ENCODE measurements at places on chromosomes 2 and 18.

DNA sequence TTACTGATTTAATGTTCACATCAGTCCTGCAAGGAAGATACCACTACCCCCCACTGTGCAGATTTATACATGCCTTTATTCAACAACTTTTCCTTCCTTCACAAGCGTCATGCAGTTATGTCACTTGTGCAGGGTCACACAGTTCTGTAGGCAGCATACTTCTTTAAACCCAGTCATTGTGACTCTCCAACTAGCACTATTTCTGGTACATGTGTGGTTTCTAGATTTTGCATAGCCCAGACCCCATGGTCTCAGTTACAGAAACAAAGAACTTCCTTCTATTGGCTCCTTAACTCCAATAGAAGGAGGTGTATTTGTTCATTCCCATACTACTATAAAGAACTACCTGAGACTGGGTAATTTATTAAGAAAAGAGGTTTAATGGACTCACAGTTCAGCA, 333.1 kb downstream of the ZNF516 start:
- DNase-seq: no peak

DNA sequence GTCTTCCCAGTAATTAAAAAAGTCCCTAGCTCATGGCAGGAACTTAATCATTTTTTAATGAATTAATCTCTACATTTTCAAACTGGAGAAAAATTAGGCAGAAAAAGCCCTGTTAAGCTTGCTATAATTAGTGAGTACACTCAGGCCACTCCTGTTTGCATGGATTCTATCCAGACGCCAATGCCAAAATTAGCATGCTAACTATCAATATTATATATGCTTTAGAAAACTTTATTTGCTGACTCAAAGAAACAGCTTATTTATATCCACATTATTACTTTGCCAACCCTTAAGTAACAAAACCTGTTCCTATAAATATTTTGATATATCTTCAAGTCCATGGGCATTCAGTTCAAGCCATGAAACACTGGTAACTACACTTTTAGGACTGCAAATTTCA, 90.9 kb downstream of the SMC6 start:
- DNase-seq: no peak

DNA sequence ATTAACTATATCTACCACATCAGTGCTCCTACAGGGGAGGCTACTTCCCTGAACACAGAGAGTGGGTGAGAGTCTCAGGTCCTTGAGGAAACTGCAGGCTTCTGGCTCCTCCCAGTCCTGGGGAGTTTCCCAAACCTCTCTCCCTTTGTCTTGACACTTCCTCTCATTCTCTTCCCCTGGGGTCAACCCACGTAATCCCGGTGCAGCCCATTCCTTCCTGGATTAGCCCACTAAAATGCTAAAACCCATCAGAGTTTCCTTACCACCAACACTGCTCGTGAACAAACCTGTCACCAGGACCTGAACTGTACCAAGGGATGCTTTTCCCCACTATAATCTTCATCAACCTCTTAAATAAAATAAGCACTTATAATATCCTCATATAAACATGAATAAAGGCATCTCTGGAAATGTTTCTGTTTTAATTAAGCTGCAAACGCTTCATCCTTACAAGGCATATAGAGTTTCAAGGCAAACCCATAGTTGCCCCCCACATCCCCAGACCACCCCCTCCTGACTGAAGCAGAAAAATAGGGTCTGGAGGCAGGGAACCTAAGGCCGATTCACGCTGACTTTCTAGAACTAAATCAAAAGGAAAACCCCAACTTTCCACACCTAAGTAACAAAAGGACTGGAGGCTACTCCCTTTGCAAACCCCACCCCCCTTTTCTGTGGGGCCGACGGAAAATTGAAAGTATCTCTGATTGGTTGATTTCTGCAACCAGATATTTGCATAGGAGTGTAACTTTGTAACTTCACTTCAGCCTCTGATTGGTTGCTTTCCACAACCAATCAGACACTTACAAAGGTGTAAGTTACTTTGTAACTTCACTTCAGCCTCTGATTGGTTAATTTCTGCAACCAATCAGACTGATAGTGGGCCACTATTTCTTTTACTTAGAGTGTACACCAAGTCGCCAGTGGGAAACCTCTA, 19.0 kb downstream of the TMSB10 start:
- no peak for DNase-seq

DNA sequence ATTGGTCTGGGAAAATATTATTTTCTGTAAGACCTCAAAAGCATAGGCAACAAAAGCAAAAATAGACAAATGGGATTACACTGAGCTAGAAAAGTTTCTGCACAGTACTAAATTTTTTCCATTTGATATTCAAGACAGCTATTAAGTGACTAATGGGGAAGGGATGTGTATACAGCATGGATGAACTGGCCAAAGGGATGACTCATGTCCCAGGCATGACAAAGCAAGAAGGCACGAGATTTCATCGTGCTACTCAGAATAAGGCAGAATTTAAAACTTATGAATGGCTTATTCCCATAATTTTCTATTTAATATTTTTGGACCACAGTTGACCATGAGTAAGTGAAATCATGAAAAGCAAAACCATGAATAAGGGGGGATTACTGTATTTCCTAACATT, 1250.1 kb upstream of the GYPC start:
- DNase-seq: no peak

DNA sequence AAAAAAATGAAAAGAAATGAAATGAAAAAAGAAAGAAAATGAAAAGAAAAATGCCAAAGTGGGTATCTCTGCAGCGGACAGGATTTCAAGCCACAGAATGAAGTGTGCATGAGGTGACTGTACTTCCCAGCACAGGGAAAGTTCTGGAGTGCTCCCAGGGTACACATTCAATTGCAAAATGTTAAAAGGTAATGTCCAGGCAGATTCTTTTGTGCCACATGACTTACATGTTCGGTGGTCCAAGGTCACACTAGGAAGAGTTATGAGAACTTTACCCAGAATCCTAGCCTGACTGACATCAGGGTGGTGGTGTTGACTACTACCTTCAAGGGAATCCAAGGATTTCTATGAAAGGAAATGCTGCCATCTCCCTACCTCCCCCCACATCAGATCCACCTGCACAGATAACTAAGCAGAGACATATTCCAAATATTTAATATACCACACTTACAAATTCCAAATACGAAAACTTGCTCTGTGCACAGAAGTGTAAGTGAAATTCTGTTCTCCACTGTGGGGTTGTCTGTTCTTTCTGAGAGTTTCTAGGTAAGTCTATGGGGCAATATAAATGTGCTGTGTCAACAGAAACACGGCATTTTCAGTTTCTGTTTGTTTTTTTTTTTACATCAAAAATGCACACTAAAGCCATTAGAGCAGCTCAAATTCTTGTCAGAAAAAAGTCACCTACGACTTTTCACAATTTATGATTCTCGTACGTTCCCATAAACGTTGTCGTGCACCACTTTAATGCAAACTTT, 56.6 kb downstream of the CABYR start:
- no peak for DNase-seq

DNA sequence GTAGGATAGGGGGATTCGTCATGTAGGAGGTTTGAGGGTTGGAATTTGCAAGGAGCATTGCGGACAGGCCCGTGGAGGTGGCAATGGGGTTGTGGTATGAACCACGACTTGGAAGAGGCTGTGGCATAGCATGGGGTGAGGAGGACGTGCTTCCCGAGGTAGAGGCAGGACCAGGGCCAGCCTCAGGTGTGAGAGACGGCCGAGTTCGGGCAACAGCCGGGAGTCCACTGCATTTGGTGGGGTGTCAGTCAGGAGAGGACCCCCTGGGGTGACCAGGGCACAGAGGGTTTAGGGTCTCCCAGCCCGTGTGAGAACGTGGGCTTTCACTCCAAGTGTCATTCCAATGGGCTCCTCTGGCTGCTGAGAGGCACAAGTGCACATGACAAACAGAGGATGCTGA, 339.0 kb downstream of the EIPR1 start:
- no peak for DNase-seq

DNA sequence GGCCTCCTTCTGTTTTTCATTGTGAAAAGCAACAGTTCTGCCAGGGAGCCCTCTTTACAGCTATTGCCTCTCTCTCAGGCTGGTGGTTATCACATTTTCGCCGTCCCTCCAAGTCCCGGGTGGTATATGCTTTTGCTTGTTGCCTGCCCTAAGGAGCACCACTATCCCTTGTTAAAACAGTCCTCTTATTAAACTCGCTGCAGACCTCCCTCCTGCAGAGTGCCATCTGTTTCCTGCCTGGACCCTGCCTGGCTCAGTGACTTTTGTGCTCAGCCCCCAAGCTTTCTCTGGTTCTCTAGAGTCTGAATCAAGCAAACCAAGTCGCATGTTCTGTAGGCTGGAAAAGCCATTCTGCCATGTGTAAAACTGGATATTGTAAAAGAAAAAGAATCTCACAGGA, 72.1 kb upstream of the FHL2 start:
- no peak for DNase-seq

- no peak for DNase-seq
These were observed 8.9 kb downstream of the GAREM1 start for GRCh38 chr18:32461709-32462272.

DNA sequence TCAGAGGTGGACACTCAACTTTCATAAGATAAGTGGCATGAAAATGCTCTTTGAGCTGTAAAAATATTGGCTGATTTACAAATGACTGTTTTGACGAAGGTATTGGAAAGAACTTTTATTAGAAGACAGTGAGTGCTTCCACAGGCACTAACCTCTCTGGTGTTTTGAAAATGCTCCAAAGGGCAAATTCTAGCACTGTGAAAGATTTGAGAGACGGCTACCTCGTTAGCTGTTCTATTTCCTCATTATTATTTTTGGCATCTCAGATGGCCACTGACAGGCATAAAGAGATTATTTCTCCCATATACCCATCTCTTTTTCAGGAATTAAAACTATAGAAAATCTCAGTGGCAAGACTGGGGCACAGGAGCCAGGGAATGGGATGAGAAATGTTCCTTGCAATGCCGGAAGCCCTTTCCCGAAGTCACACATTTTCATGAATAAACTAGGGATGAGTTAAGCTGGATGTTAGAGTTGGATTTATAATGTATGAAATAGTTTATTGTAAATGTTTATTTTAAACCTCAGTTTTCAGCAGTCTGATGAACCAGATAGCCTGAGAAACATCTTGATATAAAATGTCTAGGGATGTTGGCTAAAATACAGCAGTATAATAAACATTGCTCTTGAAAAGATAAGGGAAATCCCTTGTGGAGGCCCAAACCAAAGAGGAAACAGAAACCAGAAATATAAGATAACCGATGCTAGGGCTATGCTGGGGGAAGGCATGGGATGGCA, 175.7 kb downstream of the ASB1 start:
- no peak for DNase-seq

DNA sequence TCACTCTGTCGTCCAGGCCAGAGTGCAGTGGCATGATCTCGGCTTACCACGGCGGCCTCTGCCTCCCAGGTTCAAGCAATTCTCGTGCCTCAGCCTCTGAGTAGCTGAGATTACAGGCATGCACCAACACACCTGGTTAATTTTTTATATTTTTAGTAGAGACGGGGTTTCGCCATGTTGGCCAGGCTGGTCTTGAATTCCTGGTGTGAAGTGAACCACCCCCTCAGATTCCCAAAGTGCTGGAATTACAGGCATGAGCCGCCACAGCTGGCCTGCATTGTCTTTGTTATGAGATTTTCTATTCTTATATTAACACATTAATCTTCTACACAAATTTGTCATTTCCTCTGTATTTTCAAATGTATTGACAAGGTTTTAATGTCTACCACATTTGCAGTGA, 75.2 kb downstream of the SEPTIN10 start:
- no peak for DNase-seq

- no peak for DNase-seq
These were observed 167.4 kb upstream of the STON1 start for GRCh38 chr2:48362515-48362914.

- no peak for DNase-seq
These were observed 586 bp downstream of the FNDC4 start for GRCh38 chr2:27494284-27494943.

DNA sequence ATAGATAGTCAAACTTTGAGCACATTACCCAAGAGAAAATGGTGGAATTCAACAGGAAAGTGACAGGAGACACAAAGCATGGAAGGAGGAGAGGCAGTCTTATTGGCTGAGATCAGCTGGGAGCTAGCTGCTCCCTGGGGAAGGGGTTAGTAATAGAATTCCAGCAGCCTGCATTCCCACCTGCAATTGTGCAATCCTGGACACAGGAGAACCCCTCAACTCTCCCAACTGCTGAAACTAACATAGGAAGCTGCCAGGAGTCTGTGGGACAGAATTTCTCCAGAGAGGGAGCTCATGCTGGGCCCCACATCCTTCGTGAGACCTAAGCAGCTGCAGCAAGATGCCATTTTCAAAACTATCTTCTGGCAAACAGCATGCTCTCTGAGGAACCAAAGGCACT, 69.8 kb upstream of the ACVR1C start:
- DNase-seq: no peak

GRCh38 chr2:98085649-98086048, 1.3 kb upstream of the VWA3B start:
- DNase-seq: no peak

- DNase-seq: no peak
These were observed 46.7 kb upstream of the ACVR1 start for GRCh38 chr2:157922815-157923214.

GRCh38 chr2:159176555-159176954, 109.9 kb downstream of the WDSUB1 start:
- no peak for DNase-seq

GRCh38 chr2:143594161-143594560, 464.9 kb downstream of the ARHGAP15 start:
- no peak for DNase-seq

All from globus pallidus (tissue), 1 donor.